ENCODE measurements at places on chromosomes 7 and 10.
A peak's percentile ranks its signal among the peaks of the same experiment; 100 is the strongest.

DNA sequence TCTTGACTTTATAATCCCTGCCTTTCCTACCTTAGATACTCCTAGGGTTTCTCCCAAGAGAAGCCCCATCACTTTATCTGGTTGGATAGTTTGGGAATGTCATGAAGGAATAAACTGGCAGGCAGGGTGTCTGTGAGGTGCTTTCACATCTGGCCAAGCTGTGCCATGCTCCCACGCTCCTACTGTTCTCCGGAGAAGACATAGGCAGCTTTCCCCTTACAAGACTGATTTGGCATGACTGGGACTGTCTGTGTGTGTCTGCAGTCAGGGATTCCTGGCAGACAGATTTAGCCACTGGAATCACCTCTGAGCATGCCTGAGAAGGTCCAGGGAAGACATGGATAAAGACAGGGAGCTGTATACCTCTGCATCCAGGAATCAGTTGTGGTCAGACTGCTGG is 45.3 kb downstream of the HK1 start:
- no peak for DNase-seq

- no peak for DNase-seq
Measured at GRCh38 chr7:47328392-47329319, 253.3 kb downstream of the TNS3 start.

GRCh38 chr10:14191871-14192270 is 138.9 kb downstream of the FRMD4A start:
- no peak for DNase-seq

GRCh38 chr10:69160809-69161241 is 19.2 kb upstream of the SUPV3L1 start:
- DNase-seq: no peak

DNA sequence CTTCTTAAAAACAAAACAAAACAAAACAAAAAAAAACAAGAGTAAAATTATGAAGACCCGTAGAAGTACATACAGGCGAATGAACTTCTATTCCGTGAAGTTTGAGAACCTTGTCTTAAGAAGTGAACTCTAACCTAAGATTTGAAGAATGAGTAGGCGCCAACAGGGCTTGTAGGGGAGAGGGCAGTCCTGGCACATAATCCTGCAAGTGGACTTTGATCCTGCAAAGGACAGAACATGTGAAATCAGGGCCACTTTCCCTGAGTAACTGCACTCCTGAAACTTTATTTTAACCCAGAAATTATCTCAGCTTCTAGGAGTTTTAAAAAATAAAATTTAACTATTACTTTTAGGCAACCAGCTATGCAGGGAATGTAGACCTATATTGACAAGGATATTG is 62.0 kb downstream of the GNAT3 start:
- DNase-seq: no peak

- DNase-seq: no peak
Measured at GRCh38 chr10:34729619-34730018, 85.5 kb downstream of the PARD3 start.

DNA sequence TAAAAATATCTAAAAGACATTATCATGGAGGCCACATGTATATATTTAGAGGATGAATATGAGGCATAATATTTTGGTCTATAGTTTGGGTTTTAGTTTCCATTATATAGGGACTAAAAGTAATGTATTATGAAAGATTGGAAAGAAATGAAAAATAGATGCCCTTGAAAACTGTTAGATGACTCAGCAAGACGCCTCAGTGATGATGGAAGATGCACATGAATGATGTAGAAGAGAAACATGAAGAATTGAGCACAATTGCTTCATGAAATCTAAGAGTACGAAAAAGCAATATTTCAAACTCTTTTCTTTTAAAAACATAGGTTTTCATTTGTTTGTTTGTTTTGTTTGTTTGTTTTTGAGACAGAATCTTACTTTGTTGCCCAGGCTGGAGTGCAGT is 89.8 kb downstream of the ARL4A start:
- no peak for DNase-seq

DNA sequence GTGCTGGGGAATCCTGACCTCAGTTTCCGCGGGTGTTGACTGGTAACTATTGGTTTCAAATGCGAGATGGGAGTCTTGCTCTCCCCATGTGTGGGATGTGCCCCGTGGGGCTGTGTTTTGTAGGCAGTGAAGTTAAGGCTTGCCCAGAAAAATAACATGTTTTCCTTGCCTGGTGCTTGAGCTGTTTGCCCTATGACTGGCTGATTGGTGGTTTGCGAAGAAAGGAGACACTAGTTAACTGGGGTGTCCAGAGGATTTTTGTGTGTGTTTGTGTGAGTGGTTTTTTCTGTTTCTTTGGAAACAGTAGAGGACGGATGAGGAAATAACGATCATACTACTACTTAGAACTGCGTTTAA is 61.9 kb downstream of the CREB5 start:
- no peak for DNase-seq

- DNase-seq: no peak
Measured at GRCh38 chr10:29798921-29799690, 164.3 kb upstream of the SVIL start.

DNA sequence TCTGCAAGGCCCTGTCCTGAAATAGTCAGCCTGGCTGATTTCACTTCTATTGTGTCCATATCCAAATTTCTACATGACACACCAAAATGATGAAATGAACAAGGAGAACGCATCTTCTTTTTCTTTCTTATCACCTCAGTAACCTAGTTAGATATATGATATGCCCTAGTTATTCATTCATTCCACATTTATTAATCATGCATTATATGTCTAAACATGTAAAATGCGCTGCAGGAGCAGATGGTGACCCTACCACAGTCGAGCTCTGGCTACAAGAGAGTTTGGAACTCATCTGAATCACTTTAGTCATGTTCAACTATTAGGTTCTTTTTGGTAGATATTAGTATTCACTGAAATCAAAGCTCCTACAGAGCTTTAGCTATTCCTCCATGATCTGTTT is 31.8 kb upstream of the VPS41 start:
- no peak for DNase-seq

DNA sequence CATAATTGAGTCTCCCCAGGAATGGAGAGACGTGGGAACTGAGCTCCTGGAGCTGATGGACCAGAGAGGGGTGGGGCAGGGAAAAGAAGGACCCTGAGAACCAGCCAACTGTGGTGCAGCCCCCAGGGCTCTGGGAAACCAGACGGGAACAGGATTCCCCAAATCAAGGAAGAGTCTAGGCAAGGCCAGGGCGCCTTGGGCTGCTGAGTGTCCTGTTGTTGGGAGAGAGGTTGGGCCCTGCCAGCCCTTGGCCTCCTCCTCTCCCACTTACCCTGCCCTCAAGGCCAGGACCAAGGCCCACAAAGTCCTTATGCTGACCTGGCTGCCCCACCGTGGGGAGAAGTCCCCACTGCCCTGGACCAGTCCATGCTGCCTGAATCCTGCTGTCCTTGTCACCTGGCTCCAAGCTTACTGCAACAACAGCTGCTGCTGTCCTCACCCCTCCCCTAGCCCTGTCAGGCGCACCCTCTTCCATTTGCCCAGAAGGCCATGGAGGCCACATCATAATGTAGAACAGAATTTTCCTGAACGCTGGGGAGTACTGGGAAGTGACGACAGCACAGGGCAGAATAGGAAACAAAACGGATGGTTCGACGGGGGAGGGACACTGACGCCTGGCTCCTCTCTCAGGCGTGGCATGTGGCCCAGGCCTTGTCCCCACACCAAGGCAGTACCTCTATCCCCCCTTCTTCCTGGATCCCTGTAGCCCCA is 132.9 kb upstream of the ZMIZ1 start:
- no peak for DNase-seq

DNA sequence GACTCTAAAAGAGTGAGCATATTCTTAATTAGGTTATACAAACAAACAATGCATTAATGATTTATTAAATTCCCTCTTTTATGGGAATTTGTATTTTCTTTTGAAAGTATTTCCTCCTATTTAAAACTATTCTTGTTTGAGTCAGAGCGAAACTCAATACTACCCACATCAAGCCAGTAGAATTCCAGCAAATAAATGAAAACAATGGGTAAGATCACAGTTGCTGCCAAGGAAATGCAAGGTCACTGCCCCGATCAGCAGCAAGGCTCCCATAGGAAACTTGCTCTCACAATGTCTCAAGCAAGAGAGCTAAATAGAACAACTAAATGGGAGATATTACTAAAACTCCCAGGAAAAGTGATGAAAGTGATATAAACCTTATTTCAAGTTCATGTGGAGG is 206.3 kb downstream of the THSD7A start:
- no peak for DNase-seq

DNA sequence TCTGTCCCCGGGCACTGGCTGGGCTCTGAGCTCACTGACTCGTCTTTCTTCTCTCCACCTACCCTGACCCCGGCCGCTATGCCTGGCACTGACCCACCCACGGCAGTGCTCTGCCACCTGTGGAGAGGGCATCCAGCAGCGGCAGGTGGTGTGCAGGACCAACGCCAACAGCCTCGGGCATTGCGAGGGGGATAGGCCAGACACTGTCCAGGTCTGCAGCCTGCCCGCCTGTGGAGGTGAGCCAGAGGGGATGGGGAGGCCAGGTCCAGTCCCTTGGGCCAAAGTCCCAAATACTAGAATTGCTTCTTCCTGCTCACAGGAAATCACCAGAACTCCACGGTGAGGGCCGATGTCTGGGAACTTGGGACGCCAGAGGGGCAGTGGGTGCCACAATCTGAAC is 27.3 kb downstream of the TBATA start:
- no peak for DNase-seq

GRCh38 chr7:105067691-105068090 is 53.7 kb downstream of the KMT2E start:
- no peak for DNase-seq

DNA sequence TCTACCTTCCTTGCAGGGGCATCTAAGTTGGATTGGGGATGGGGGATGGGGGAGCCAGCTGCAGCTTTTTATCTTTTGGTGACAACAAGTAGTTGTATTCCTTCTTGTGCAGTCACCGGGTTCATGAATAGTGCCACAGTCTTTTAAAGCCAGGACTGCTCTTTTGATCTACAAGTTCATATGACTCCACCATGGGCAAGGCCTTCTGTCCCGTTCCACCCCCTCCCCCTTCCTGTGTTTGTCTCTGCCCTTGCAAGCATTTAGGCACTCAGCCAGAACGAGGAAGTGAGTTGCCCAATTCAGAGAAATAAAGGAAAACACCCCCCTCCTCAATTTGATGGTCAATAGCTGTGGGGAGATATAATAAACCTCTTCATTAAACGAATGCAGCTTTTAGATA is 44.8 kb upstream of the EGR2 start:
- DNase-seq: no peak

GRCh38 chr10:5876181-5876768 is 13.4 kb downstream of the ANKRD16 start:
- no peak for DNase-seq

GRCh38 chr10:4701016-4701415 is 125.0 kb upstream of the AKR1E2 start:
- no peak for DNase-seq

- DNase-seq: no peak
Measured at GRCh38 chr10:102675011-102675665, 30.9 kb downstream of the TRIM8 start.

GRCh38 chr7:73537051-73537450 is 15.0 kb upstream of the BAZ1B start:
- no peak for DNase-seq

DNA sequence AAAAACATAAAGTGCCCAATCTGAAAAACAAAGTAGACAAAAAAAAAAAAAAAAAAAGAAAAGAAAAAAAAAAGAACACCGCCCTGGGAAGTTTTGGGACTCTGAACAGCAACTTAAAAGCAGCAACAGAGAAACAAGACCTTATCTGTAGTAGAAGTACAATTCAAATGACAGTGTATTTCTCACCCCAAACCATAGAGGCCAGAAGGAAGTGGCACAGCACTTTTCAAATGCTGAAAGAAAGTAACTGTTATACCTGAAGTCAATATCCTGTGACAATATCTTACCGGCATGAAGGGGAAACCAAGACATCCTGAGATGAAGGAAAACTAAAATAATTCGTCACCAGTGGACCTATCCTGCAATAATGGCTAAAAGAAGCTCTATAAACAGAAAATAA is 112.1 kb downstream of the DNAJC1 start:
- DNase-seq: no peak

DNA sequence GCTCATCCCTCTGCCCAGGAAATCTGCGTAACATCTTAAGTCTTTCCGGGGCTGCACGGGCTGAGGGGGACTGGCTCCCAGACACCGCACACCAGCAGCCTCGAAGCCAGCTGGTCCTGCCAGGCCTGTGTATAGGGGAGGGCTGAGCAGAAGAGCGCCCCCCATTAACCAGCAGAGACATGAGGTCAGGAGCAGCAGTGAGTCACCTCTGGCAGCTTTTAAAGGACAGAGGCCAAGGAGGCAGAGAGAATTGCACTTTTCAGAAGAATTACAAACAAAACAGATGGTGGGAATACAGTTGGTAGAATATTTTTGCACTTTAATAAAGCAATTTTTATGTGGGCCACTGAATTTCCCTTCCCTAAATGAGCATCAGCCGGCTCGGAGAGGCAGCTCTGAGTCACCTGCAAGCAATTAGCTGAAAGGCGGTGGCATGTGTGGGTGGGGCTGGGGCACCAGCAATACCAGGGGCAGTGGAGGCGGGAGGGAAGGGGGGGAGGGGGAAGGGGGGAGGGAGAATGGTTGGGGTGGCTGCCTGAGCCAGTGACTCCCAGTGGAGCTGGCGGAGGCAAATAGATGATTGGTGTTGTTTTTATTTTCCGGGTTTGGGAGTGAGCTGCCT is 39.1 kb downstream of the GOLGA7B start:
- DNase-seq: peak; percentile 39

DNA sequence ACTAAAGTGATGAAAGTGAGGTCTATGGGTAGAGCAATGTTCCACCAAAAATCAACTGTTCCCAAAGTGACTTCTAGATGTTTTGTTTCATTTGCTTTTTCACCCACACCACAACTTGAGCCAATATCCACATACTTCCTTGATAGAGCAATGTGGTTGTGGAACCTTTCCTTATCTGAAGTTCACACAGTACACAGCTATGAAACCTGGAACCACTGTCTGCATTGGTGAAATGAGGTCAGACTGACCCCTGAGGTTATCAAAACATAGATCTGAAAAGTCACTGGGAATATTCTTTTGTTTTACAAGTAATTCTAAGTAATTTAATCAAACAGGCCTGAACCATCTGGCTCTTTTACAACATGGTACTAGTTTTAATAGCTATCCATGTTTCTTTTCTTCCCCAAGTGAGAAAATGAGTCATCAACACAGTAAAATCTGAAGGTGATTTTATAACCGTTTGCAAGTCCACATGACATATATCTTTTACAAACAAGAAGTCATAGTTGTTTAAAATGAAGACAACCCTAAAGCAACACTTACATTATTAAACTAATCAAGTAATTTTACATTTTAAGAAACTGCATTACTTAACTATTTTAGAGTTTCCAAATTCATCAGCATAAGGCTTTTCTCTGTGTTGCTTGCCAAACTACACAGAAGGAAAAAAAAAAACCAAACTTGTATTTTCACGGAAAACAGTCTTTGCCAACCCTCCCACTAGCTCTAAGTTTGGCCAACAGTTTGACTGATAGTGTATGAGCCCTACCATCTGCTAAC is 80.3 kb downstream of the LRRC17 start:
- no peak for DNase-seq

Data from COR-L47 (cell line).